ENCODE measurements at places on chromosomes 5 and 9.

DNA sequence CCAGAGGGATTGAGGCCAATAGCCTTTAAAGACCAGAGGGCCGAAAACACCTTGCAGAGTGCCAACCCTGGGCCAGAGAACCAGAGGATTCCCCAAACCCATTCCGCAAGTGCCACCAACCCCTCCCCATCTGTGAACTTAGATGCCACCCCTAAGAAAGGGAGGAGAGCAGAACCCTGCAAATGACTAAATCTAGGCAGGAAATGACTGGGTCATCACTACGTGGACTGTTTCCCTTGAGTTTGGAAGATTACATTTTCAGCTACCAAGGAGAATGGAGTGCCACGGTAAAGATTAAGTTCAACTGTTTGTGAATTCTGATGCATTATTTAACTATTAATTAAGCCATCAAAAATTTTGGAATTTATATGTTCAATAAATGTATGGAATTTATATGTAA is 142.8 kb downstream of the ENC1 start:
- no peak for DNase-seq

GRCh38 chr9:37390759-37391158 is 31.7 kb upstream of the GRHPR start:
- peak; percentile 9 for DNase-seq

- DNase-seq = no peak
These were observed 45.2 kb upstream of the IL6ST start for GRCh38 chr5:56039985-56040384.

- no peak for DNase-seq
These were observed 101.5 kb downstream of the ARHGEF28 start for GRCh38 chr5:73727470-73727869.

DNA sequence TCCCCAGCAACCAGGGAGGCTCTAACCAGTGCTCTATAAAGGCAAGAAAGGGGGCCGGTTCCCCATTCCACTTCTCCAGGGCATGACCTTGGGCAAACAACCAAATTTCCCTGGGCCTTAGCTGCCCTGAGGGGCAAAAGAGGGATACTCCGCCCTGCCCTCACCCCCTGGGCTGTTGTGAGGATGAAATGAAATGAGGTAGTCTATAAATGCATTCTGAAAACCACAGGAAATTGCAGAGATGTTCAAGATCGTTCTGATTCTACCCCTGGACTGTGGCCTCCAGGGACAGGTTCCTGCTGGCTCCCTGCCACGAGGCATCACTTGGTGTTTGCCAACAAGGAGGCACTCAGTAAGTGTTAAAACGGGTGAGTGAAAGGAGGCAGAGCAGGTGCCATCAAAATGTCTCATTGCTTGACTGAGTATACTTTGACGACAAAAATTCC is 5.7 kb downstream of the RAPGEF1 start:
- DNase-seq = peak; percentile 64

GRCh38 chr9:87684627-87685219 is 41.2 kb upstream of the CTSL start:
- DNase-seq = no peak

DNA sequence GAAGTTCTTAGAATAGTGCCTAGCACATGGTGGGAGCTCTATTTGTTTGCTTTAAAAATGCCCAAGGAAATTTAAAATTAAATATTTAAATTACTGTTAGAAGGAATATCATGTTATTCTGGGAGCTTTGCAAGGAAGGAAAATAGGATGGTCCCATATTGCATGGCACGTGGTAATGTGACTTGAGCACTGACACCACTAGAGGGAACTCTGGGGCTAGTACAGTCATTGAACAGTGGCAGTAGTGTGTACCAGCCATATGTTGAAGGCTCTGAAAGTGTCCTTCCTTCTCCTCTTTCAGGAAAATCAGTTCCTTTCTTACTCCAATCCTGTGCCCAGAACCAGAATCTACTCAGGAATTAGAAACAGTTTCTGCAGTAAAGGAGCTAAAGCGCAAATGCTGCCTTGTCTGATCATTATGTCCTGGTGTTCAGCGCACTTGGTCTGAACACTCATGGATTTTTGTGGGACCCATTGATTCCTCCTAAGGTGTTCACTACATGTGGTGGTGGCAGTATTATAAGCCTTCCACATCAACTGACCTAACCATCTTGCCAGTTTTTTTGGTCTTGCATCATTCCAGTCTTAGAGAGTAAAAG is 54.1 kb downstream of the GDA start:
- no peak for DNase-seq
